Heart right ventricle (tissue), 16 donors: ENCODE measurements at places on chromosomes 3 and 15.
A peak's percentile ranks its signal among the peaks of the same experiment; 100 is the strongest.

GRCh38 chr3:80767604-80768003 is 993.8 kb downstream of the GBE1 start:
- H3K27ac ChIP-seq = no peak overlapping the region
- H3K4me1 ChIP-seq = no peaks in the 10 kb centered on the region
- H3K4me3 ChIP-seq = no peak overlapping the region
- H3K36me3 ChIP-seq = no peaks in the 10 kb centered on the region
- DNase-seq = no peak

DNA sequence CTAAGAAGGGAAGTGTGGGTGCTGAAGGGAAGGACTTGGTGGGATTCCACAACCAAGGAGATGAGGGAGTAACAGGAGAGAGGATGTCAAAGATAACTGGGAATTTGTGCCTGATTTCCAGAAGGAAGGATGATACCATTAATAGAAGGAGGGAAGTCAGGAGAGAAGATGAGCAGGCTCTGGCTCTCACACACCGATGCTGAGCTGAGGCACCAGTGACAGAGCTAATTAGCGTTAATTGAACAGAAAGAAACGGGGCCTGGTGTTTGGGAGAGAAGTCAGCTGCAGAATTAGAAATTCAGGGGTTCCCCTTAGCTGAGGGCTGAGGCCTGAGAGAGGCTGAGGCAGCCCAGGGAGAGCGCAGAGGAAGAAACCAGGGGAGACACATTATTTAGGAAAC is 11.9 kb upstream of the PDIA5 start:
- no peak overlapping the region for H3K4me3 ChIP-seq
- no peaks in the 10 kb centered on the region for H3K27me3 ChIP-seq
- H3K4me1 ChIP-seq = peaks cover 4% of the 10 kb centered on the region
- DNase-seq = no peak
- no peaks in the 10 kb centered on the region for H3K36me3 ChIP-seq

DNA sequence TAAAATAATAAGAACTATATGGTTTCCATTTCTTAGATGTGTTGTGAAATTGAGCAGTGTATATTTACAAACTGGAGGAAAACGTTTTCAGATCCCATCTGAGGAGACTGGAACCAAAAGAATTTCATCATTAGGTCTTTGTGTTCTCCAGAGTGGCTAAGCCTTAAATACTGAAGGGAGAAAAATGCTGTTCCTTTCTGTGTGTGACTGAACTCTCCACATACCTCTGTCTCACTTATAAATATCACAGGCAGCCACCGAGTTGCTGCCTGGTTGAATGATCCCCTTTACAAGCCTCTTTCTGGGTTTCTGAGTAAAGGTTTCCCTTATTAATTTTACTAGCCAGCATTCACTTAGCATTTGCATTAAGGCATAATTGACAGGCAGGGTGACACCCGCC is 913.9 kb upstream of the NR2F2 start:
- H3K27ac ChIP-seq = peak overlapping the region; percentile 55
- no peak overlapping the region for H3K4me3 ChIP-seq
- no peak for DNase-seq
- no peaks in the 10 kb centered on the region for H3K4me1 ChIP-seq
- H3K36me3 ChIP-seq = no peaks in the 10 kb centered on the region

- peaks cover 24% of the 10 kb centered on the region for H3K36me3 ChIP-seq
Observed at GRCh38 chr15:80946576-80946975, 43.0 kb downstream of the MESD start.

GRCh38 chr3:185959609-185960521 is 22.1 kb upstream of the TRA2B start:
- no peaks in the 10 kb centered on the region for H3K27me3 ChIP-seq
- DNase-seq = no peak
